ENCODE measurements at places on chromosomes 6 and 20.

- no peak for DNase-seq
- H3K4me3 ChIP-seq, result no peak overlapping the region
- H3K27me3 ChIP-seq, result peaks cover 34% of the 10 kb centered on the region
- no peaks in the 10 kb centered on the region for H3K4me1 ChIP-seq
Measured at GRCh38 chr20:35297740-35298139, 5.5 kb upstream of the FAM83C start.

- H3K36me3 ChIP-seq, result no peaks in the 10 kb centered on the region
- H3K27ac ChIP-seq, result no peak overlapping the region
- H3K4me3 ChIP-seq, result no peak overlapping the region
- DNase-seq, result no peak
- H3K4me1 ChIP-seq, result no peaks in the 10 kb centered on the region
- H3K27me3 ChIP-seq, result peaks cover 7% of the 10 kb centered on the region
Measured at GRCh38 chr6:132392792-132393191, 8.5 kb downstream of the MOXD1 start.

GRCh38 chr6:46023216-46023915 is 7.7 kb upstream of the CLIC5 start:
- H3K4me3 ChIP-seq, result no peak overlapping the region
- no peaks in the 10 kb centered on the region for H3K4me1 ChIP-seq
- peaks cover 9% of the 10 kb centered on the region for H3K27me3 ChIP-seq
- no peaks in the 10 kb centered on the region for H3K36me3 ChIP-seq
- no peak overlapping the region for H3K27ac ChIP-seq

DNA sequence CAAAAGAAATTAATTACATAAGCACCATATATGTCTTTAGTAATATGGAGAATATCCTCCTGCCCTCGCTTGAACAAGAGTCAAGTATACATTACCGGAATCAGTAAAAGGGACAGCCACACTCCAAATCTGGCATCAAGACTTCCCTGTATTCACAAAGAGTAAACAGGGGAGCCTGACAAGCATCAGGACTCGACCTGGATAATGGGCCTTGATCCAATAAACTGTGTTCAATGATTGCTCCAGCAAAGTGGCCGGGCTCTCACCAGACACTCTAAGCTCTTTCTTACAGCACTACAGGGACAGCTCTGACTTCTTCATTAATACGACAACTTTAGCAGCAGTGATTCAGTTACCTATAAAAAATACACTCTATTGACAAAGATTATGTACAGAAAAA is 307.9 kb upstream of the POU3F2 start:
- H3K4me1 ChIP-seq, result no peaks in the 10 kb centered on the region
- DNase-seq, result no peak
- no peak overlapping the region for H3K4me3 ChIP-seq

Data from activated naive CD4-positive, alpha-beta T cell treated with anti-CD3 and anti-CD28 coated beads, Interleukin-2, amount 10 ng/mL, durations not matched to agents 7 days and 5 days (primary cell).